ENCODE measurements at places on chromosomes 1 and 21.

DNA sequence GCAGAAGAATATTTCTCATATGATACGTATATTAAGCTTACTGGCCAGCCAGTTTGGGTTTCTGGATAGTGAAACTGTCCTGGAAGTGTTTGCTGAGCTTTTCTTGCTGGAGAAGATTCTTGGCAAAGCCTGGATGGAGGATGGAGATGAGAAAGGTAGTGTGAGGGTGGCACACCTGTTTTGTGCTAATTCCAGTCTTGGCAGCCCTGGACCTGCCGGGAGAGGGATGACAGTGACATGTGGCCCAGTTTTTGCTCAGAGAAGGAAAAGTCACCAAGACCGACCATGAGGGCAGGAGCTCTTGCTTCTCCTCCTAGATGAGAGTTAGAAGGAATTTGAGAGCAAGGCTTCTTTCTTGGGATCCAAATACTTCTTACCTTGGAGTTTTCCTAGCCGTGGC is 34.1 kb downstream of the DOP1B start:
- DNase-seq, result no peak

DNA sequence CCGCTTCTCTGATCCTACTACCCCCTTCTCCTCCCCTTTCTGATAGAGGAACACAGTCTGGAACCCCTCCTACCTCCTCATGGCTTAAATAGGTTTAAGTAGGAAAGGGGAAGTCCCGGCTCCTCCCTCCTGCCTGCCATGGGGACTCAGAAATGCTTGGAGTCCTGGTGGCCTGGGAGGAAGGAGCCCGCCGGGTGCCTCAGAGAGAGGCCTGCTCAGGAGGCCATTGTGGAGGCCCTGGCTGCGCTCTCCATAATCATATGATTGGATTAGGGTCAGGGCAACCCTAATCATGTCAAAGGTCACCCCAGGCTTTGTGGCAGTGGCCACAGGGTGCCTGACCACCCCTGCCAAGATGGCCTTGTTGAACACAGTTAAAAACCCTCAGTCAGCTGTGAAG is 29.0 kb downstream of the WNT3A start:
- DNase-seq, result no peak

DNA sequence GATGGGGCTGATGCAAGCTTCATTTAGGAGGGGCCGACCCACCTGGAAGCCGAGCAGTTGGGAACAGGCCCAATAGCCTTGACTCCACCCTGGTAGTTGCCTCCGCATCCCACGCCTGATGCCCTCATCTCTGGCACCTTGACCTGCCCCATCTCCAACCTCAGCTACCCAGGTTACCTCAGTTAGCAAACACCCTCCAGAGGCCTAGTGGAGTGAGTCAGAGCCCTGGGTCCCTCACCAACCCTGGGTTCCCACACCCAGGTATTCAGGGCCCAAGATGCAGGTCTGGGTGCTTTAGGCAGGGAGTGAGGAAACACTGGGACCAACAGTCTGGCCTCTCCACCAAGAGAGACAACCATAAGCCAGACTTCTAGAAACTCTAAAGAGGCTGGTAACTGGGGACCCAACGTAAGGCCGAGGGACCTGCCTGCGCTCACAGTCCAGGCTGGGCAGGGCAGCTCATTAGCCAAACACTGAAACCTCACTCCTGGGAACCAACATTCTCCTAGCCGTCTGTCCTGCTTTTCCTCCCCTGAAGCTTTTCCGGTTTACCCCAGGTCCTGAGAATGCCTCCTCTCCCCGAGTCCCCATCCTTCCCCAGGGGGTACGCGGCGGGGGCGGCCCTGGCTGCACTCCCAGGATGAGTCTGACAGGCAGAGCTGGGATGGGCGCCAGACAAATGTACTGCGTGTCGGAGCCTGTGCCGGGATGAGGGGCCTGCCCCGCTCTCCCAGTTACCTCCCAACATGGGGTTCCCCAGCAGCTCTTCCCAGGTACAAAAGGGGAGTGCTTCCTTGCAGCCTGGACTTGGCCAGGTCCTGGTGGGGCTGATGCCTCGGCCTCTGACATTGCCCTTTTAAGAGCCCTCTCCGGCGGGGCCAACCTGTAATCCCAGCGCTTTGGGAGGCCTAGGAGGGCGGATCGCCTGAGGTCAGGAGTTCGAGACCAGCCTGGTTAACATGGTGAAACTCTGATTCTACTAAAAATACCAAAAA is 8.9 kb upstream of the CELSR2 start:
- peak; percentile 54 for DNase-seq

DNA sequence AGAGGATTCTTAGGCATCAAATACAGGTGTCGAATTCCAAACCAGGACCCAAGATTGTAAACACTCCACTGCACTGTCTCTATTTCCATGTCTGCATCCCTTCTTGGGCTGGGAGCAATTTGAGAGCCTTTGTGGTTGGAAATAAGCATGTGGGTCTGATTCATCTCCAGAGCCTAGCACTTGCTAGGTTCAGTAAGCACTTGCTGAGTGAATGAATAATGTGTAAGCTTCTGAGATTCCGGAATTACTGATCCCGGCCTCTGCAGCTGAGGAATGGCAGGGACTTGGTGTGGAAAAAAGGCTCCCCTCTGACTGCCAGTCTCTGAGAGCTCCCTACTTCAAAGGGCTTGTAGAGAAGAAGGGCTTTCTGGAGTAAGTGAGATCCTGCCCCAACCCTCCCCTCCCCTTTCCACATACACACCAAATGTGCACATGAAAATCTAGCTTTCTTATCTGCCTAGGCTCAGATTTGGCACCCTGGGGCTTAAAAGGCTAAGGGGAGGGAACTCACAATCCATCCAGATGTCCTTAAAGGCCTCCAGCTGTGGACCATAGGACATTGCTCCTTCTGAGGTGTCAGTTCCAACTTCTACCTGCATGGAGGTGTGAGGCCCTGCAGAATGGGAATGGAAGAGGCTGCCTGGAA is 39.6 kb upstream of the TRABD2B start:
- no peak for DNase-seq

DNA sequence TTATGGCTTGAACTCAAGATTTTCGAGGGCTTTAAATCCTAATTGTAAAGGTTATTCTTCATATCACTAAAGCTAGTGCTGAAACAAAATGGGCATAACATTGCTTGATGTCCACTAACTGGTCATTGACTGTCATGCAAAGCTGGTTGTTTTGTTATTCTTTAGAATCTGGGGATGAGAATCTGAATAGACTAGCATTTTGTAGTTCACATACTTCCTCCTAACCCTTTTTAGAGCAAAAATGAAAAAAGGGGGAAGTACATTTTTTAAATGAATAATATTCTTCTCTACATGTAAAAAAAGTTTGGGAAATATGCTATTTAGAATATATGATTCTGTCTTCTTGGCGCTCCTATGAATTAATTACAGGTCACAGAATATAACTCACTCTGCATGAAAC is 72.2 kb upstream of the HMCN1 start:
- no peak for DNase-seq

DNA sequence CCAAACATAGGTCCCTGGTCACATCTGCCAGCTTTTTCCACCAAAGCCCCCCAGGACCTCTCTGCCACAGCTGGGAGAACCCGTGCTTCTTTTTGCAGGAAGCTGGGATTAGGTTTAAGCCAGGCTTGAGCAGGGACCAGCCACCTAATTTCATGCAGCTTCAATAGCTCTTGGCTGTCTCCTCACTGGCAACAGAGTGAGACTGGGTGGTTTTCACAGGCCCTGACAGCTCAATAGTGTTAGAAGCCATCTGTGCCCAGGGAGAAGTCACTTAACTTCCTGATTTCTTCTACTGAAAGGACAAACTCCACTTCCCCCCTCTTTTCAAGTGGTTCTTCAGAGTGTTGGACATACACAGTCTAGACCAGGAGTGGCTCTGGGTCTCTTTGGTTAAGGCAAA is 20.4 kb upstream of the SRSF4 start:
- no peak for DNase-seq

GRCh38 chr1:95067062-95067461 is 5.7 kb downstream of the ALG14 start:
- no peak for DNase-seq

GRCh38 chr1:62336638-62336994 is 17.4 kb upstream of the KANK4 start:
- DNase-seq, result no peak

DNA sequence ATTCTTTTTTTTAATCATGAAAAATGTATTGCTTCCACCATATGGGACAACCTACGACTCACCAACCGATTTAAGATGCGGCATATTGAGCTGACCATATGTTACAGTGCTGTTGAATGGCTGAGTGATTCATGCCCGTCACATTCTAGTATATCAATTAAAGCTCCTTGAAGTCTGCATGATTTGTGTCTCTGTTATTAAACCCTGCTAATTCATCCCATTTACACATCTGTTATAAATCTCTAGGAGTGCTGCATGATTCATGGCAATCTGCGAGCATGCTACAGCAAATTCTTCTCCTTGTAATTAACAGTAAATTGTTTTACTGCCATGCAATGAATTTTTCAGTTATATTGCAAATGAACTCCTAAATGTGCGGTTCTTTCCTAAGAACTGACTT is 239.8 kb downstream of the USH2A start:
- DNase-seq, result peak; percentile 39

- DNase-seq, result no peak
These were observed 31.1 kb downstream of the TMEM51 start for GRCh38 chr1:15184436-15185241.

- no peak for DNase-seq
These were observed 19.7 kb downstream of the LRRC7 start for GRCh38 chr1:69587391-69587790.

GRCh38 chr1:56378341-56379070 is 200.9 kb downstream of the PLPP3 start:
- no peak for DNase-seq

DNA sequence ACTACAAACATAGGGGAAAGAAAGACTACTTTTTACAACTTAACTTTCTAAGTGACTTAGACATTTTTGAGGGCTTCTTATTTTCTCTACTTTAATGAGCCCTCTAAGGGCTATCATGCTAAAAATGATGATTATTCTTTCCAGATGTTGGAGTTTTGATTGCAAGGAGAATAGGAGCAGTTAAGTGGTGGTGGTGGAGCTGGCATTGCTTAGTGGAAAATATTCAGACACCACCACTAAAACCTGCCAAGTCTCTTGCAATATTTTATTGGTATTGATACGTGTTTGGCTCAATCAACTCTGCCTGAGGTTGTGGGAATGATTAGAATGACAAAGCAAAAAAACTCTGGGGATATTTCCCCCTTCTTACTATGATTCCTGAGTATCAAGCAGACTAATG is 82.6 kb upstream of the PTGFR start:
- DNase-seq, result no peak

GRCh38 chr21:42207426-42207825 is 11.5 kb upstream of the ABCG1 start:
- no peak for DNase-seq

All from fibroblast of lung (primary cell).